ENCODE measurements at places on chromosomes 12 and 14.

DNA sequence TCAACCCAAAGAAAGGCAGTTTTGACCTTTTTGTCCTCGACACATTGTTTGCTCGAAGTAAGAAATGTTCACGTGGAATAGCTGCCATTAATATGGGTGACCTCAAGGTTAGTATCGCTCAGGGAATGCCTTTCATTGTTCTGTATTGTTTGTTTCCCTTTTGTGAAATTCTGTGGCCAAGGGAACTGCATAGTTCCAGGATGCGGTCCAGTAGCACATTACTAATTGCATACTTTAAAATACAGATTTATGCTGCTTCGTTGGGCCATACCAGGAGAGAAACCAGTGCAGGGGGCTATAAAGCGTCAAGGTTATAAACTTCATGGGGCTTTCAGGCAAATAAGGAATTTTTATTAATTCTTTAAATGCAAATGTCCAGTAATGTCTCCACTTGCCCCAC is 73.3 kb upstream of the USP44 start:
- DNase-seq, result no peak

DNA sequence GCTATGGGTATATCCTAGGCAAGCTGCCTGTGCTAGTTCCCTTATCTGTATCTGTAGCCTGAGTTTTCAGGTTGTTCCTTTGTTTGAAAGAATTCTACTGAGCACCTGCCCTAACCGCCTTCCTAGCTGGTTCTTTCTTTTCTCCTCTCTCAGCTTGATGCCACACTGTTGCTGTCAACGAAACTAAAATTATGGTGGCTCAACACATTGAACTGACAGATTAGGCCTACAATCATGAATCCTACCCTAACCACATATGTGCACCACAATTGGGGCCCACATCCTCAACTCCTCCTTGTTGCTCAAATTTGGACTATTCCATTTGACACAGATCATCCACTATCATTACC is 36.2 kb upstream of the RESF1 start:
- no peak for DNase-seq

- DNase-seq, result no peak
These were observed 7.8 kb downstream of the C1RL start for GRCh38 chr12:7101047-7101693.

DNA sequence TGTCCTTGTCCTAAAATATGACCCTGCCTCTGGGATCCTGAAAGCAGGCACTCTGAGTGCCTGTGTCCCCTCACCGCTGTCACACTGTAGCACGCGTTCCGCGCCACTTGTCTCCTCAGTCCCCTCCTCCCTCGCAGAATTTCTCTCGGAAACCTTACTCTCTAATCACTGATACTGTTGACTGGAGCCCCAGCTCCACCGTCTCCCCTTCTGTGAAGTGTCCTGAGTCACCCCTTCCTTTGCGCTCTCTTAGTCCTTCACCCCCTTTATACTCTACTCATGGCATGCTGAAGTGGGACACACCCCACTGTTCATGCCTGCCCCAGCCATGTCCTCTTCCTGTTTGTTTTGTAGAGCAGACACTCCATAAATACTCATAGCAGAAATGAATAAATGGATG is 104.7 kb downstream of the ZNF664 start:
- DNase-seq, result no peak

- no peak for DNase-seq
These were observed 1.8 kb downstream of the LYSET start for GRCh38 chr14:93186956-93187355.

GRCh38 chr12:97292588-97292987 is 170.0 kb upstream of the RMST start:
- DNase-seq, result no peak

DNA sequence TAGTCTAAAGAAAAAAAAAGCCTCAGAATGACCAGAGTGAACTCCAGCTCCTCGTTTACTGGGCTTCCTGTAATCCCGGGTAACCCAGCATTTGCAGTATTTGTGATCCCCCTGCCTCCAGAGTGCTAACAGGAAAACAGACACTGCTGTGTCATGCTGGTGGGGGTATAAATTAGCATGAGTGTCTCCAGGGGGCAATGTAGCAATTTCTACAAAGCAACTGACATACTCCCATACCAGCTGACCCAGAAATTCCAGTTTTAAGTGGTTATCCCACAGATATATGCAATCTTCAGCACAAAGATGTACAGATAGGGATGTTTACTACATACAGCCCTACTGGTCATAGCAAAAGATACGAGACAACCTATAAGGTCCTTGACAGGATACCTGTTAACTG is 18.8 kb downstream of the TTC7B start:
- no peak for DNase-seq

GRCh38 chr14:100155049-100155621 is 4.3 kb downstream of the DEGS2 start:
- DNase-seq, result no peak

DNA sequence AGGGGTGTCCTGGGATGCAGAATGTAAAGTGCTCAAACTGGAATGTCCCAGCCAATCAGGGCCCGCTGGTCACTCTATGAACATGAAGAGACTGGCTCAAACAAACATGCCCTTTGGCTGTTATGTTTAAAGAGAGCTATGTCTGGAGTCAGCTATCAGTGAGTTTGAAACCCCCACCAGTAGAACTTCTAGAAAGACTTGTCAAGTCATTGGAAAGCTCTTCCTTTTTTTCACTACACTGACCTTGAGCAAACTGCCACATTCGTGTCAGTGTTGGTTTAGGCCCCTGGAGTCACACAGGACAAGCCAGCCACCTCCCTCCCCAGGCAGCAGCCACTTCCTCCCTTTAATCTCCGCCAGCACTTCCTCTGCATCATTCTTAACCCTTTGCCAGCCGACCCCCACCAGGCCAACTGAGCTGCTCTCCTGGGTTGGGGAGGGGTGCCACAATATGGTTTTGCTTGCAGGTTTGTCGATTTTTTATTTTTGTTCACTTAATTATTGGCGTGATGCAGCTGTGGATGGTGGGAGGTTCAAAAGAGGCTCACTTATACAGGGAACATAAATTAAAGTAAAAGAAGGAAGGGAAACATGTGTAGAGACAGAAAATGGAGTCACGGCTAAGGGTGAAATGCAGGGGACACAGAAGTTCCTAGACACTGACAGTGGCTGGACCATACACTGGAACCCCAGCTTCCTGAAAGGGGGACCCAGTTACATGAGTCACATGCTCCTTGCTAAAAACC is 25.3 kb downstream of the CMKLR1 start:
- no peak for DNase-seq

DNA sequence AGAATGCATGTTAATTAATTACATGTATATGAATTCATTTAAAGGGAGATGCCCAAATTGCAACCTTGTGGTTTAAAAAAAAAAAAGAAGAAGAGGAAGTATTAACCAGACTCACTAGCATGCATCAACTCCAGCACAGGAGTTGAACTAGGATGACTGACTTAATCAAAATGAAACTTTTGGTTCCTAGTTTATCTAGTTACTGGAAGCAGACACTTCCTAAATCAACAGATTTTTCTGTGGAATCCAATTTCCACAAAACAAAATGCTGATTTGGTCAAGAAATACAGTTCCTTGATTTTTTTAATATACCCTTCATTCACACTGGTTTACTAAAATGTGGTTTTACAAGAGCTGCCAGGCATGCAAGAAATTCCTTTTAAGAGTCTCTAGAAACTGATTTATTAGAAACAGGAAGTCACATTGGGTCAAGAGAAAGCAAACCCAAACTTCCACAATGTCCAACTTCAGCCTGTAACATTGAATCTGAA is 41.6 kb downstream of the ITPR2 start:
- no peak for DNase-seq

- peak; percentile 63 for DNase-seq
These were observed 43.8 kb upstream of the ZDHHC17 start for GRCh38 chr12:76720068-76720467.

- no peak for DNase-seq
These were observed 50.8 kb upstream of the ZDHHC17 start for GRCh38 chr12:76713130-76713529.

DNA sequence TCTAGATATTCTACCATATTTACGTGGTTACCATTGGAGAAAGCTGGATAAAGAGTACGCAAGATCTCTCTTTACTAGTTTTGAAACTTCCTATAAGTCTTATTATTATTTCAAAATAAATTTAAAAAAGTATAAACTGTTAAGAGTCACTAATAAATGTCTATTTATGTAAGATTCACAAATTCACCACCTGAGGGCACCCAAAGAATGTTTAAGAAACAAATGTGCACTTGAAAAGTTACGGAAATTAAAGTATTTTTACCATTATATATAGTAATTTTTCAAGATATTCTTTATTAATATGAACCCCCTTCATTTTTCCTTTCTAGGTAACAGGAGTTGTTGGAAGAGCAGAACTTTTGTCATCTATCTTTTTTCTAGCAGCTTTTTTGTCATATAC is 11.9 kb downstream of the TMTC3 start:
- no peak for DNase-seq

- DNase-seq, result no peak
These were observed 8.8 kb downstream of the IKBIP start for GRCh38 chr12:98635657-98636323.

- DNase-seq, result no peak
These were observed 175.1 kb upstream of the ARHGAP5 start for GRCh38 chr14:31902002-31902401.

DNA sequence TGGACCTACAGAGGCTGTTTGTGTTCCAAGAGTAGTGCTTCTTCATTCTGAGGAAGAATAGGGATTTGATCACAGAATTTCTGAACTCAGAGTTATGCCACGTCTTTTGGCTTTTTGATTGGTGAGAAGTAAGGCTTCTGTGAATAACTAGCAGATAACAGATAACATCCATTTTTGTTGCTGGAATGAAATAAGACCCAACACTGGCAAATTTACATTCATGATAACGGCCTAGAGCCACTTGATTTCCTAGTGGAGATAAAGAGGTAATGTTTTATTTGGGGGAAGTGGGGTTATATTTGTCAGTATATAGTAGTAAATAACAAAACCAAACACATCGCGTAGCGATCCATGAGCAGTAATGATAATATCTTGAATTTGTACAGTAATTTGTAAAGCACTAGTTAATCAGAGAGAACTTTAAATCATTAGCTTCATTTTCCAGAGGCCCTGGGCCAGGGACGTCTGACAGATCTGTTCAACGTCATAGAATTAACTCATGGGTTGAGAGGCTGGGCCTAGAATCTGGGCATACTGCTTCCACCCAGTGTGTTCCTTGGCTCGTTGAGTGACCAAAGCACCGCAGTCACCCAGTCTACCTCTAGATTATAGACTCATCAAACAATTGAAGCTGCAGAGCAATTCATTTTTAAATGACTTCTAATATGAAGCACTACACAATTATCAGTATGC is 79.6 kb downstream of the HMGA2 start:
- no peak for DNase-seq

GRCh38 chr12:2364631-2365051 is 311.9 kb downstream of the CACNA1C start:
- no peak for DNase-seq

GRCh38 chr12:116184763-116185162 is 92.7 kb downstream of the MED13L start:
- no peak for DNase-seq

DNA sequence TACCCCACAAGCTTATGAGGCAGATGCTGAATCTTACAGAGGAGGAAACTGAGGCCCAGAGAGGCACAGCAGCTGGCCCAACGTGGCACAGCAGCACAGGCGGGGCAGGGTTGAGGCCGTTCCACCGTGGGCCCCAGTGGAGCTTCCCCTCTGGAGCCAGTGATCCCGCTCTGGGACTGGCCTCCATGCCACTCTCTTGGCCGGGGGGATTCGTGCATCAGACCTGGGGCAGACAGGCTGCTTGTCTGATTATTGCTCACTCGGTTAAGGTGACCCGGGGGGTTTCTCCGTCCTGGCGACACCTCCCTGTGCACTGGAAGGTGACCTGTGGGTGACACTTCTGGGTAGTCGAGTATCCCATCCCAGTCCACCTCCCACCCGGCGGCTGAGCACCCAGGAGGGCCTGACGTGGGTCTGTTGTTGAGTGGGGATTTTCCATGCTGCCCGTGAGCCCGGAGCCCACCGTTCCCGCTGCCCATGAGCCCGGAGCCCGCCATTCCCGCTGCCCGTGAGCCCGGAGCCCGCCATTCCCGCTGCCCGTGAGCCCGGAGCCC is 27.8 kb downstream of the NOC4L start:
- DNase-seq, result no peak

- no peak for DNase-seq
These were observed 417.7 kb downstream of the ATP23 start for GRCh38 chr12:58359084-58359483.

- DNase-seq, result no peak
These were observed 141.4 kb downstream of the PHLDA1 start for GRCh38 chr12:75890141-75890540.

- peak; percentile 34 for DNase-seq
These were observed 130.8 kb upstream of the EGLN3 start for GRCh38 chr14:34081576-34082136.

GRCh38 chr14:58535044-58535443 is 102.7 kb upstream of the DACT1 start:
- DNase-seq, result no peak

- no peak for DNase-seq
These were observed 7.9 kb upstream of the PRH1 start for GRCh38 chr12:10891937-10892336.

Measured in HS-5 (cell line).